Testis (tissue), 5 donors: ENCODE measurements at places on chromosomes 6 and 20. TPM values are rescaled to one million over a fixed set of nuclear protein-coding genes. Genes with fewer than 3 reads are reported as not detected.

- no peaks in the 10 kb centered on the region for H3K27me3 ChIP-seq
- DNase-seq: peak; percentile 54
- H3K27ac ChIP-seq: peak overlapping the region; percentile 94
- peaks cover 63% of the 10 kb centered on the region for H3K4me1 ChIP-seq
- H3K36me3 ChIP-seq: no peaks in the 10 kb centered on the region
- no peak overlapping the region for H3K4me3 ChIP-seq
Measured at GRCh38 chr20:47317127-47317895, 39.2 kb downstream of the ZMYND8 start.

DNA sequence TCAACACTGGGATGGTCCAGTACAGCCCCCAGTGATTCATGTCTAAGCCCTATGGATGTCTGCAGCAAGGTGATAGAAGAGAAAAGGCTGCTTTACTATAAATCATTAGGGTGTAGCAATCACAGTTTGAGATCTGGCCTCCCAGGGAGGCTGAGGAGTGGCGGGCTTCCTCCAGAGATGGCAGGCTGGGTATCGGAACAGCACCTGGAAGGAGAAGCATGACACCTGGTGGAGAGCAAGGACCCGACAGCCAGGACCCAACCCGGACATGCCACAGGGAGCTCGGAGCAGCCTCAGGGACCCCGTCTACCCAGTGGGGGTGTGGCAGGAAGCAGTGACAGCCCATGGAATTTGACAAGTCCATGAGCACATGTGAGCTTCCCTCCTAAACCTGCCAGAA, 114.8 kb upstream of the CD93 start:
- no peak for DNase-seq
- peaks cover 14% of the 10 kb centered on the region for H3K4me1 ChIP-seq
- no peaks in the 10 kb centered on the region for H3K36me3 ChIP-seq
- no peak overlapping the region for H3K4me3 ChIP-seq
- H3K27ac ChIP-seq: no peak overlapping the region

DNA sequence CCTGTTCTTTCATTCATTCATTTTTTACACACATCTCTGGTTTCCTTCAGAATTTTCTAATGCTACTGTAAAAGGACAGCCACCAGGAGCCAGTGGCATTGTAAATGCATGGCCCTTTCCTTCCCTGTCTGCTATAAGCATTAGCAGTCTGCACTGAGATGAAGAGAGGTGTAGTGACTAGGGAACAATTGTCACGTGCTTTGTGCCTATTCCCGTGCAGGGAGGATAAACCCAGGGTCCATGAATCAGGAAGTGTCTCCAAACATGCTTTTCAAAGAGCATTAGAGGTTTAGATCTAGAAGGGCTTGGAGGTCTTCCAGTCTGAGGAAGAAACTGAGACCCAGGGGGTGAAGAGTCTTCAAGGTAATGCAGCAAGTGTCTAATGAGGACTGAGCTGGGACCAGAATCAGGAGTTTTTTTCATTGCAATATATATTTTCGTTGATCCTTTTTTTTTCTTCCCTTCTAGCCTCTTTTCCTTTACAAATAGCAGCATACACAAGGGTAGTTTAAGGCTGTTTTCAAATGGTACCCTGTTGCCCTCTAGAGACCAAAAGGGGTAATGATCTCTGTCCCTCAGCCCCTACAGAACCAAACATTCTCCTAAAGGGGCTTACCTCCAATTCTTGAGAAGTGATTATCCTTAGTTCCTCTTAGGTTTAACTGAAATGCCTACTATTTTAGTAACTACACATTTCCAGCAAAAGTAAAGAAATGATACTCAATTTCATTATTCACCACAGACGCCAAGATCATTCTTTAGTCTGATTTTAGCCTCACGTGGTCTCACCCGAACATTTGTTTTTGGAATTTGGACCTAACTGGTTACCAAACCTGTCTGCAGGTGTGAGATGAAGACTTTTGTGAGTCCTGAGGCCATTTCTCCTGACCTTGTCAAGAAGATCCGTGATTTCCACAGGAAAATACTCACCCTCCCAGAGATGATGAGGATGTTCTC, 6.6 kb downstream of the TRIM15 start:
- H3K36me3 ChIP-seq: no peaks in the 10 kb centered on the region
- H3K27me3 ChIP-seq: no peaks in the 10 kb centered on the region
- H3K27ac ChIP-seq: no peak overlapping the region
- DNase-seq: no peak

GRCh38 chr20:41054847-41055230, 26.2 kb downstream of the TOP1 start:
- no peak overlapping the region for H3K27ac ChIP-seq
- no peak for DNase-seq
- no peaks in the 10 kb centered on the region for H3K36me3 ChIP-seq
- H3K27me3 ChIP-seq: no peaks in the 10 kb centered on the region
- no peak overlapping the region for H3K4me3 ChIP-seq

- no peaks in the 10 kb centered on the region for H3K4me1 ChIP-seq
- DNase-seq: no peak
- H3K27ac ChIP-seq: no peak overlapping the region
- no peaks in the 10 kb centered on the region for H3K36me3 ChIP-seq
- H3K27me3 ChIP-seq: no peaks in the 10 kb centered on the region
- no peak overlapping the region for H3K4me3 ChIP-seq
Measured at GRCh38 chr6:63862486-63863198, 227.0 kb downstream of the PHF3 start.

- no peaks in the 10 kb centered on the region for H3K27me3 ChIP-seq
- no peaks in the 10 kb centered on the region for H3K36me3 ChIP-seq
- H3K27ac ChIP-seq: no peak overlapping the region
- no peak overlapping the region for H3K4me3 ChIP-seq
Measured at GRCh38 chr20:18615020-18615650, 27.3 kb downstream of the DTD1 start.

- H3K4me1 ChIP-seq: peaks cover 5% of the 10 kb centered on the region
- H3K27me3 ChIP-seq: no peaks in the 10 kb centered on the region
- no peaks in the 10 kb centered on the region for H3K36me3 ChIP-seq
- H3K4me3 ChIP-seq: no peak overlapping the region
Measured at GRCh38 chr6:113921299-113921904, 49.5 kb downstream of the HDAC2 start.

GRCh38 chr6:31268369-31268765, 3.5 kb downstream of the HLA-C start:
- no peak overlapping the region for H3K27ac ChIP-seq
- H3K27me3 ChIP-seq: no peaks in the 10 kb centered on the region

DNA sequence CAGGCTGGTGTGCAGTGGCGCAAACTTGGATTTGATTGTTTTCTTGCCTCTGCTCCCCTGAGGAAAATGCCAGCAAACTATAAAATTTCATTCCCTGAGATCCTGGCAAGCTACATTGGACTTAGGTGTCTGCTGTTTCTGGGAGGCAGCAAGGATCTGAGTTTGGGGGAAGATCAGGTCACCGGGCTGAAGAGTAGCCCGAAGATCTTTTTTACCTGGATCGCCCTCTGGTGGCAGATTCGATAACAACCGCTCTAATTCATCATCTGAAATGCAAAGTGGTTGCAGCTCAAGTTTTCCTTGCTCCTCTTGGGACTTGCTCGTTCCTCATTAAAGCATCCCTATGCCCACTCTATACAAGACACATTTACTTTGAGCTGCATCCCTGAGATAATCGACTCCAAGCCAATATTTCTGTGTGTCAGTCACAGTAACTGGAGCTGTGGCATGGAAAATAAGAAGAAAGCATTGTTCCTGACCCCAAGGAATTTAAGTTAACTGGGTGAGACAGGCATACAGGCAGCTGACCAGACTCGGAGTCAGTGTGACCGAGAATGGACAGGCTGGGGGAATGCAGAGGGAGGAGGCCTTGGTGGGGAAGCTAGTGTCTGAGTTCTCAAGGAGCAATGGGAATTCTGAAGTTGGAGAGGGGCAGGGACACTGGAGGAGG, 131.8 kb upstream of the PROKR2 start:
- no peak overlapping the region for H3K4me3 ChIP-seq
- peak; percentile 77 for DNase-seq
- no peaks in the 10 kb centered on the region for H3K36me3 ChIP-seq
- H3K27ac ChIP-seq: no peak overlapping the region
- H3K27me3 ChIP-seq: no peaks in the 10 kb centered on the region

GRCh38 chr20:52152416-52152815, 39.2 kb downstream of the ZFP64 start:
- H3K36me3 ChIP-seq: no peaks in the 10 kb centered on the region
- H3K4me3 ChIP-seq: no peak overlapping the region
- H3K4me1 ChIP-seq: no peaks in the 10 kb centered on the region
- no peak for DNase-seq
- H3K27ac ChIP-seq: no peak overlapping the region

DNA sequence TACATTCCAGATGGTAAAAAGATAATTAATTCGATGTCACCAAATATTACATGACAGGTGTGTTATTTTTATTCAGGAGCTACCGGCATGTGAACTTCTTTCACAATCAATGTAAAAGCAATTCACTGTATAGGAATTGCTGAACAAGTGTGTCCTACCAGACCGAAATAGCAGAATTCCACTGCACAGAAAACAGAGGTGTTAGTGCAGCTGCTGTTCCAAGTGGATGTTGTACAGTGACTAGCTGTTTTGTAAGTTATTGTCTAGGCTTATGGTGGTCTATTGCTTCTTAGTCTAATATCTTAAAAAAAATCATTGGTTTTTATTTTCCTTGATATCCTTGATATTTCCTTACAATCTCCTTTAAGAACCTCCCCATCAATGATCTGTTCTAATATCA, 107.4 kb downstream of the COL19A1 start:
- H3K27ac ChIP-seq: no peak overlapping the region
- H3K4me3 ChIP-seq: no peak overlapping the region
- no peaks in the 10 kb centered on the region for H3K4me1 ChIP-seq
- H3K36me3 ChIP-seq: no peaks in the 10 kb centered on the region
- no peak for DNase-seq
- H3K27me3 ChIP-seq: no peaks in the 10 kb centered on the region

DNA sequence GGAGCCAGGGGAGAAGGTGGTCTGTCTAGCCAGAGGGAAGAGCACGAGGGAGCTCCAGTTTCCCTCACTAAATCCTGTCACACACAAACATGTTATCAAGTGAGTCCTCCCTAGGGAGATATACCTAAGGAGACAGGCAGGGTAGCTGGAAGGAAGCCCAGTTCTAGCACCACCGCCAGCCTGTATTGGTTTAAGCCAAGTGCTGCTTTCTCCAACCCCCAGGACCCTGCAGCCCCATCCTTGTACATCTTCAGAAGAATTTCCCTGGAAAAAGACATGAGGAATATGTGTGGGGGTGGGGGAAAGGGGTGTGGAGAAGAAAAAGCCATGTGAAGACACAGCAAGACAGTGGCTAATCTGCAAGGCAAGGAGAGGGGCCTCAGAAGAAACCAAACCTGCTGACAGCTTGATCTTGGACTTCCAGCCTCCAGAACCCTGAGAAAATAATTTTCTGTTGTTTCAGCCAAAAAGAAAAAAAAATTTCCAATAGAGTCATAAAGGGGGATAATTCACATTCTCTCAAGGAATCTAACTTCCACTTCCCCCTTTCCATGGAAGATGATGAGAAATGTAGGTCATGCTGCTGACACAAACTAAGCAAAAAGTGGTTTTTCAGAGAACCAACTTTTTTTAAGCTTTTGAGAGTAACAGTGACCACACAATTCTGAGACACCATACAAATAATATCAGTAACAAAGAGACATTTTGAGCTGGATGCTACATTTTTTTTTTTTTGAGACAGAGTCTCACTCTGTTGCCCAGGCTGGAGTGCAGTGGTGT, 103.2 kb upstream of the PRDM1 start:
- H3K27ac ChIP-seq: no peak overlapping the region
- DNase-seq: no peak
- no peaks in the 10 kb centered on the region for H3K36me3 ChIP-seq
- no peaks in the 10 kb centered on the region for H3K27me3 ChIP-seq

DNA sequence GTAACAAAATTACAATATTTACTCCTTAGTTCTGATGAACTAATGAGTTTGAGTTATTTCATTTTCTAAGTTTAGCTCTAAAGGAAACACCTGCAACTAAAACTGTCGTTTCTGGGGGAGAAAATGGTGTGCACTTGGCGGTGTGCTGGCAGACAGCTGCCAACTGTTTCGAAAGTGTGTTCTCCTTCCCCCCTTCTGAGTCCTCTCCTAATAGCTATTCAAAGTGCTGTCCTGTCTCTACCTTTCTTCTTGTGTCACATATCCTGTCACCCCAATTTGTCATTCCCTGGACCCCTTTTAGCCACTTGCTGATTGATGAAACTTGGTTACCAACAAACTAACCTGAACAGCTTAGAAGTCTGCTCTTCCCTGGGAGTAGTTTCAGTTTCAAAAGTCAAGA, 4.9 kb upstream of the UBE2J1 start:
- no peak overlapping the region for H3K4me3 ChIP-seq
- no peak for DNase-seq
- no peak overlapping the region for H3K27ac ChIP-seq
- H3K4me1 ChIP-seq: no peaks in the 10 kb centered on the region
- H3K36me3 ChIP-seq: no peaks in the 10 kb centered on the region
- H3K27me3 ChIP-seq: no peaks in the 10 kb centered on the region

DNA sequence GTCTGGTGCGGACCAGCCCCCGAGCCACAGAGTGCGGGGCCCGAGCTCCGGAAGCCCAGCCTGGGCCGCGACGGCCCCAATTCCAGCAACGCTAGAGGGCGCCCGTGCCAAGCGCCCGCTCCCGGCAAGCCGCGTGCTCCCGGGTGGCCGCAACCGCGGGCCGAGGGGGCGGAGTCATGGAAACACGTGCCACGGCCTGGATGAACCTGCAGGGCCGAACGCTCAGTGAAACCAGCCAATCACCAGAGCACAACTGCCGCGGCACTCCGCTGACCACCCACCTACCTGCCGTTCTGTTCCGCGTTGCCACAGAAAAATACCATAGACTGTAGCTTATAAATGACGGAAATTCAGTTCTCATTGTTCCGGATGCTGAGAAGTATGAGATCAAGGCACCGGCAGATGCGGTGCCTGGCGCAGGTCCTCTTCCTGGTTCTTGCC, 85.7 kb upstream of the FOXC1 start:
- DNase-seq: peak; percentile 84
- H3K27me3 ChIP-seq: no peaks in the 10 kb centered on the region
- H3K36me3 ChIP-seq: no peaks in the 10 kb centered on the region
- peaks cover 17% of the 10 kb centered on the region for H3K4me1 ChIP-seq
- peak overlapping the region; percentile 40 for H3K4me3 ChIP-seq

MUC22 gene
- total RNA-seq: 0.87 TPM

GRCh38 chr6:53504512-53504911, 40.4 kb downstream of the GCLC start:
- no peak for DNase-seq
- H3K27me3 ChIP-seq: no peaks in the 10 kb centered on the region
- H3K4me3 ChIP-seq: no peak overlapping the region
- no peaks in the 10 kb centered on the region for H3K36me3 ChIP-seq
- no peak overlapping the region for H3K27ac ChIP-seq

- no peaks in the 10 kb centered on the region for H3K36me3 ChIP-seq
- H3K4me1 ChIP-seq: no peaks in the 10 kb centered on the region
- H3K27me3 ChIP-seq: no peaks in the 10 kb centered on the region
- H3K27ac ChIP-seq: no peak overlapping the region
Measured at GRCh38 chr20:18388860-18389259, 78.0 kb downstream of the DZANK1 start.

- no peak overlapping the region for H3K27ac ChIP-seq
- no peak overlapping the region for H3K4me3 ChIP-seq
- H3K27me3 ChIP-seq: no peaks in the 10 kb centered on the region
- H3K4me1 ChIP-seq: no peaks in the 10 kb centered on the region
- no peaks in the 10 kb centered on the region for H3K36me3 ChIP-seq
Measured at GRCh38 chr20:5886788-5887187, 63.5 kb downstream of the TRMT6 start.

TDP2 gene
- 37.2 TPM for total RNA-seq
